ENCODE measurements at places on chromosomes 7 and 10.

- no peaks in the 10 kb centered on the region for H3K4me1 ChIP-seq
- no peaks in the 10 kb centered on the region for H3K36me3 ChIP-seq
Measured at GRCh38 chr10:8908013-8908412, 853.5 kb downstream of the GATA3 start.

- no peaks in the 10 kb centered on the region for H3K27me3 ChIP-seq
- H3K27ac ChIP-seq, result no peak overlapping the region
- H3K4me1 ChIP-seq, result no peaks in the 10 kb centered on the region
- DNase-seq, result no peak
- H3K4me3 ChIP-seq, result no peak overlapping the region
Measured at GRCh38 chr7:122803323-122803722, 82.9 kb downstream of the CADPS2 start.

DNA sequence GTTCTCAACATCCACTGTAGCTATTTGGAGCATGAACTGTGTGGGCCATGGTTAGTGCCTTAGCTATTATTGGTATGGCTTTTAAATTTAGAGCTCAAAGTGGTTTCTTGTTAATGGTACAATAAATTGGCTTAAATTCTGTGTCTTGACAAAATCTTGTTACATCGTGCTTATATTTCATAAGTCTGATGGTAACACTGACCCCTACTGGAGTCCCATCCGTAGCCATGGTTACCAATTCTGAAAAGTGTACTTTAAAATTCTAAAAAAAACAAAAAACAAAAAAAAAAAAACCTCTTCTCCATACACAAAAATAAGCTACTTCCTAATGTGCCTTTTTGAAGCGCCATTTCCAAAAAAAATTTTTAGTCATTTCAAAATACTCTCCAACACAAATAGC is 6.4 kb upstream of the RPP30 start:
- H3K4me3 ChIP-seq, result no peak overlapping the region
- no peaks in the 10 kb centered on the region for H3K36me3 ChIP-seq
- DNase-seq, result no peak
- H3K4me1 ChIP-seq, result no peaks in the 10 kb centered on the region
- H3K27ac ChIP-seq, result no peak overlapping the region

- peaks cover 12% of the 10 kb centered on the region for H3K27me3 ChIP-seq
- H3K4me3 ChIP-seq, result no peak overlapping the region
- H3K4me1 ChIP-seq, result no peaks in the 10 kb centered on the region
- no peak overlapping the region for H3K27ac ChIP-seq
- DNase-seq, result no peak
- no peaks in the 10 kb centered on the region for H3K36me3 ChIP-seq
Measured at GRCh38 chr10:69677985-69678654, 48.1 kb downstream of the FAM241B start.

DNA sequence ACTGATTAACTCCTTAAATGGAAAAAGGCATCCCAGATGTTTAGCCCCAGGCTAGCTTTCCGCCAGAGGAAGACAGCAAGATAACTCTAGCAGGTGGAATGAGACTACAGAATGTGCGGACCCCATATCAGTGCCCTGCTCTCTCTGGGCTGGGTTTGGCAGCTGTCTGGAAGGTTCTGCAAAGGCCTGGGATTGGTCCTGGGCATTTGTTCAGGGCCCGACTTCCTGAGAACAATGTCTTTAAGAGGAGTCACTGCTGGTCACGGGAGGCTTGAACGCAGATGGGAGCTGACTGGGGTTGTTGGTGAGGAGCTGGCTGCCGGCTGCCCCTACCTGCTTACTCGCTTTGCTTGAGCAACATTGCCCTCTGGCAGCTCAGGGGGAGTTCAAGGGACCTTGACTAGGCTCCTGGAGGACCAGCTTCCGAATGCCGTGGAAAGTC is 130.6 kb upstream of the BTBD16 start:
- H3K36me3 ChIP-seq, result no peaks in the 10 kb centered on the region
- no peak overlapping the region for H3K4me3 ChIP-seq
- H3K4me1 ChIP-seq, result no peaks in the 10 kb centered on the region
- DNase-seq, result no peak
- H3K27ac ChIP-seq, result no peak overlapping the region

GRCh38 chr7:103065667-103066066 is 8.9 kb downstream of the FBXL13 start:
- peak; percentile 25 for DNase-seq
- H3K27ac ChIP-seq, result no peak overlapping the region
- H3K27me3 ChIP-seq, result no peaks in the 10 kb centered on the region
- H3K36me3 ChIP-seq, result no peaks in the 10 kb centered on the region
- no peaks in the 10 kb centered on the region for H3K4me1 ChIP-seq
- no peak overlapping the region for H3K4me3 ChIP-seq

GRCh38 chr10:77421591-77421990 is 216.0 kb downstream of the KCNMA1 start:
- no peak overlapping the region for H3K27ac ChIP-seq
- H3K4me3 ChIP-seq, result no peak overlapping the region
- H3K36me3 ChIP-seq, result no peaks in the 10 kb centered on the region
- H3K27me3 ChIP-seq, result no peaks in the 10 kb centered on the region
- no peaks in the 10 kb centered on the region for H3K4me1 ChIP-seq

- H3K27ac ChIP-seq, result no peak overlapping the region
- H3K36me3 ChIP-seq, result no peaks in the 10 kb centered on the region
- H3K4me3 ChIP-seq, result no peak overlapping the region
- no peaks in the 10 kb centered on the region for H3K27me3 ChIP-seq
- no peaks in the 10 kb centered on the region for H3K4me1 ChIP-seq
- DNase-seq, result no peak
Measured at GRCh38 chr10:90197766-90198165, 496.4 kb downstream of the KIF20B start.

- H3K4me1 ChIP-seq, result no peaks in the 10 kb centered on the region
- DNase-seq, result no peak
- H3K4me3 ChIP-seq, result no peak overlapping the region
Measured at GRCh38 chr7:95684037-95684436, 87.7 kb upstream of the PDK4 start.

DNA sequence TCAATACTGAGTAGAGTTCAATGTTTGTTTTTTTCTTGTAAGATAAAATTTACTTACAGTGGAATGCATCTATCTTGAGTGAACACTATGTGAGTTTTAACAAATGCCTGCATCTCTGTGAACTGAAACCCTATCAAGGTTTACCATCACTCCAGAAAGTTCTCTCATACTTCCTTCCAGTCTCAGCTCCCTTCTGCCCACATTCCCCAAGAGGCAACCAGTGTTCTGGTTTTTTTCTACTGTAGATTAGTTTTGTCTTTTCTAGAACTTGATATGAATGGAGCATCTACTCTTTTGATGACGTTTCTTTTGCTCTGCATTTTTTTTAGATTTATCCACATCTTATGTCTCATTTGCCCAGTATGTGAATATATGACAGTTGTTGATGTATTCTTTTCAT is 17.1 kb downstream of the WIPI2 start:
- DNase-seq, result no peak
- no peaks in the 10 kb centered on the region for H3K27me3 ChIP-seq
- no peaks in the 10 kb centered on the region for H3K4me1 ChIP-seq
- no peak overlapping the region for H3K4me3 ChIP-seq

GRCh38 chr7:122303531-122304318 is 825 bp downstream of the FEZF1 start:
- H3K27me3 ChIP-seq, result peaks cover 58% of the 10 kb centered on the region
- no peaks in the 10 kb centered on the region for H3K36me3 ChIP-seq
- H3K27ac ChIP-seq, result no peak overlapping the region
- no peak for DNase-seq
- H3K4me1 ChIP-seq, result no peaks in the 10 kb centered on the region

- DNase-seq, result no peak
- peaks cover 3% of the 10 kb centered on the region for H3K27me3 ChIP-seq
- H3K27ac ChIP-seq, result no peak overlapping the region
Measured at GRCh38 chr7:142407939-142408570, 150.2 kb upstream of the PRSS58 start.

DNA sequence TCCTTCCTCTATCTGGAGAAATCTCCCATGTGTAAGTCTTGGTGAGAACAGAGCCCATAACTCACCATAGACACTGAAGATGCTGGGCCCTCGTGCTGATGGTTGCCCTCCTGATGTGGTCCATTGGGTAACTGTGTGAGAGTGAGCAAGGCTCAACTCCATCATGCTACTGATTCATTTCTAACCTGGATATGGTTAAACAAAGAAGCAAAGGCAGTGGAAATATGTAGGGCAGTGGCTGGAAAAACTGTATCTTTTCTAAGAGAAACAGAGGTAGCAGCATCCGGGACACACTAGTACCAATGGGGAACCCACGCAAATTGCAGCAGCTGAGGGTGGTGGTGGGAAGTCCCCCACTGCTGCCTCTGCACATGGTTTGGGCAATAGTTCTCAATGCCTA is 221.7 kb downstream of the KLF6 start:
- DNase-seq, result no peak
- no peaks in the 10 kb centered on the region for H3K36me3 ChIP-seq
- no peaks in the 10 kb centered on the region for H3K27me3 ChIP-seq
- no peak overlapping the region for H3K4me3 ChIP-seq

DNA sequence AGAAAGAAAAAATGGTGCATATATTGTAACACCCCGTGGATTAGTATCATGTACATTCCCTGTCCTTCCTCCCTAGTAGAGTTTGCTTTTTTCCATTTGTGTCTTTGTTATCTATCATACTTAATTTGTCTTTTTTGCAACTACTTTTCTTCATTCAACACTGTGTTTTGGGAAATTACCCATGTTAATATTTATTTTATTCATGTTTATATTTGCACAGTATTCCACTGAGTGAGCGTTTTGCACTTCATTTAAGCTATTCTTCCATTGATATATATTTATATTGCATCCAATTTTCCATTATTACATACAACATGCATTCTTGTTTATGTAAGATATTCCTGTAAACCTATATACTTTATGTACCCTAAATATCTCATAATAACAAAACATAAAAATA is 57.6 kb upstream of the FAM171A1 start:
- DNase-seq, result no peak
- no peaks in the 10 kb centered on the region for H3K36me3 ChIP-seq
- H3K4me1 ChIP-seq, result no peaks in the 10 kb centered on the region
- H3K27ac ChIP-seq, result no peak overlapping the region

DNA sequence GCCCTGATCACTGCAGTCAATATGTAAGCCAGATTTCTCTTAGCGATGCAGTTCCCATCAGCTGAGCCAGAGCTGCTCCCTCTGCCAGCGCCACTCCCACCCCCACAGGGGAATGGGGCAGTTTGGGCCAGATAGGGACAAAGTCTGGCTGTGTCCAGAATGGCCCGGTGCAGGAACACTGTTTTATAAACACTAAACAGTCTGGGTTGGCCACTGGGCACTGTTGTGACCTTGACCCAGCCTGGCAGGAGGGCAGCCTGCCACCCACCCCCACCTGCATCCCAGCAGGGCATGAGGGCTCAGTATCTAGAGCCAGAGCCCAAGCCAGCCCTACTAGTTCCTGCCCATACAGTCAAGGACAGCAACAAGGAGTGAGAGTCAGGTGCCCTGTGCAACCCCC is 1.3 kb downstream of the OGDHL start:
- DNase-seq, result no peak
- no peak overlapping the region for H3K4me3 ChIP-seq
- H3K27me3 ChIP-seq, result peaks cover 41% of the 10 kb centered on the region
- H3K27ac ChIP-seq, result no peak overlapping the region

DNA sequence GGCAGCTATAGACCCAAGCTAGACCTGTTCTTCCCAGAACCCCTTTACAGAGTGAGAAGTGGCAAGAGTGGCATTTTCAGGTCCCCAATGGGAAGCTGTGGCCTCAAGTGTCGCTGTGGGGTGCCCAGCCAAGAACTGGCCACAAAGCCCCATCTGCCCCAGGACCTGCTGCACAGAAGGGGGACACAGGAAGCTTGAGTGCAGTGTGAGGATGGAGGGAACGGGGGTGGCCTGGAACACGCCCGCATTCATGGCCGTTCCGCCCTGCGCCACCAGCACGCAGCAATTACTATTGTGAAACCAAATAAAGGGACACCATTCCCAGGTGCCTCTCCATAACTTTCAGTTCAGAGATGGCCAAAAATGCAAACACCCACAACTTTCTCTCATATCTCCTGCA is 237.6 kb upstream of the TCERG1L start:
- H3K27me3 ChIP-seq, result no peaks in the 10 kb centered on the region
- no peak overlapping the region for H3K4me3 ChIP-seq
- H3K4me1 ChIP-seq, result no peaks in the 10 kb centered on the region
- DNase-seq, result no peak
- no peak overlapping the region for H3K27ac ChIP-seq

DNA sequence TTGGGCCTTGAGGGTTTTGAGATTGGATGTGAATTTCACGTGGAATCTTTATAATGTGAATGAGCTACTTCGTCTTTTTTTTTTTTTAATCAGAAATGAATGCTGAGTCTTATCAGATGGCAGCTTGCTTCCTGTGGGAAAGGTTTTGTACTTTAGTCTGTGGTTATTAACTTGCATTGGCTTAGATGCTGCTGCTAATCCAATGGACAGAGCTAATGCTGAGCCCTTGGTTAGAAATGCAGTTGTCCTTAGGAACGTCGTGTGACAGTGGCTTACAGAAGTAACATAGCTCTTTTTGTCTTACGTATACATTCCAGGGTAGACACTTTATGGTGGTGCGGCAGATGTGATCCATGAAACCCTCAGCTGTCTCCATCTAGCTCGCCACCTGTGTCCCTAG is 32.8 kb downstream of the ADCY1 start:
- no peak for DNase-seq
- H3K27me3 ChIP-seq, result no peaks in the 10 kb centered on the region
- no peaks in the 10 kb centered on the region for H3K36me3 ChIP-seq

- H3K4me1 ChIP-seq, result peaks cover 38% of the 10 kb centered on the region
- no peaks in the 10 kb centered on the region for H3K27me3 ChIP-seq
- H3K4me3 ChIP-seq, result no peak overlapping the region
- DNase-seq, result no peak
Measured at GRCh38 chr7:151078233-151079040, 2.2 kb downstream of the FASTK start.

DNA sequence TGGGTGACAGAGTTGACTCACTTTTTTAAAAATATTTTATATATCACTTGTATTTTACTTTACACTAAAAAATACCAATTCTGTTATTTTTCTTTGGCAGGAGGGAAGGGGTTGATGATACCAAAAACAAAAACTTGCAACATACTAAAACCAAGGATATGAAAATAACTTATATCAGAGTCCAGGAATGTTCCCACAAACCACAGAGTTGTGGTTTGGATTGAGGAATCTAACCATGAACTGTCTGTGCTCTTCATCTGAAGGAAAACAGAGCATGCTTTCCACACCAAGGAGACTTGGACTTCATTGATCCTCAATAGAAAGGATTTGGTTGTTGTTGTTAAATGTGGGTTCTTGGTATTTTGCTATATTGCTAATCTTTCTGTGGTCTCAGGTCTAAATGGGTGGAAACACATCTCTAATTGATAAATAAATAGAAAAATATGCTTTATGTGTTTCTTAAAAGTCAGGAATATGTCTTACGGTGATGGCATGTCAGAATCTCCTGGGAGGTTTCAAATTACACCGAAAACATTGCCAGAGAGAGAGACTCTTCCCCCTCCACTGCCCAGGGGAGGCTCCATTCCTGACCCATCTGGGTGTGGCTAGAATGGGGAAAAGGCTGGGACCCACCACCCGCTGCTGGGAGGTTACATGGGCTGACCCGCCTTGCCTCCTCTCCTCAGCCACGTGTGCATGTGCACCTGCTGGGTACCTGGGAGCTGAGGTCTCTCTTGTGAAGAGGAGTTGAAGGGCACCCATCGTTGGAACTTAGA is 46.9 kb upstream of the STK17A start:
- H3K27ac ChIP-seq, result no peak overlapping the region
- no peak overlapping the region for H3K4me3 ChIP-seq
- DNase-seq, result no peak
- H3K27me3 ChIP-seq, result no peaks in the 10 kb centered on the region
- no peaks in the 10 kb centered on the region for H3K4me1 ChIP-seq

- H3K4me1 ChIP-seq, result peaks cover 31% of the 10 kb centered on the region
- peak within 1 kb of the TSS; percentile 65 for H3K27ac ChIP-seq
- no peaks in the 10 kb centered on the region for H3K27me3 ChIP-seq
- H3K4me3 ChIP-seq, result peak within 1 kb of the TSS; percentile 76
Measured at GRCh38 chr7:30478349-30479201, at the start of gene NOD1. TSS of gene NOD1 (minus strand) at chr7:30478784. CDS start at chr7:30456921, 21,863 bp downstream.
